NCI-H2227 treated with DMSO at 0.1 percent for 48 hours (cell line): ENCODE measurements at places on chromosomes 12 and 14.
A peak's percentile ranks its signal among the peaks of the same experiment; 100 is the strongest.

GRCh38 chr12:42235426-42235825, 2.6 kb downstream of the YAF2 start:
- DNase-seq = no peak

- DNase-seq = no peak
These were observed 1.9 kb downstream of the TOGARAM1 start for GRCh38 chr14:44963775-44964380.

GRCh38 chr12:105083551-105084105, 630 bp downstream of the ALDH1L2 start:
- peak; percentile 60 for DNase-seq

DNA sequence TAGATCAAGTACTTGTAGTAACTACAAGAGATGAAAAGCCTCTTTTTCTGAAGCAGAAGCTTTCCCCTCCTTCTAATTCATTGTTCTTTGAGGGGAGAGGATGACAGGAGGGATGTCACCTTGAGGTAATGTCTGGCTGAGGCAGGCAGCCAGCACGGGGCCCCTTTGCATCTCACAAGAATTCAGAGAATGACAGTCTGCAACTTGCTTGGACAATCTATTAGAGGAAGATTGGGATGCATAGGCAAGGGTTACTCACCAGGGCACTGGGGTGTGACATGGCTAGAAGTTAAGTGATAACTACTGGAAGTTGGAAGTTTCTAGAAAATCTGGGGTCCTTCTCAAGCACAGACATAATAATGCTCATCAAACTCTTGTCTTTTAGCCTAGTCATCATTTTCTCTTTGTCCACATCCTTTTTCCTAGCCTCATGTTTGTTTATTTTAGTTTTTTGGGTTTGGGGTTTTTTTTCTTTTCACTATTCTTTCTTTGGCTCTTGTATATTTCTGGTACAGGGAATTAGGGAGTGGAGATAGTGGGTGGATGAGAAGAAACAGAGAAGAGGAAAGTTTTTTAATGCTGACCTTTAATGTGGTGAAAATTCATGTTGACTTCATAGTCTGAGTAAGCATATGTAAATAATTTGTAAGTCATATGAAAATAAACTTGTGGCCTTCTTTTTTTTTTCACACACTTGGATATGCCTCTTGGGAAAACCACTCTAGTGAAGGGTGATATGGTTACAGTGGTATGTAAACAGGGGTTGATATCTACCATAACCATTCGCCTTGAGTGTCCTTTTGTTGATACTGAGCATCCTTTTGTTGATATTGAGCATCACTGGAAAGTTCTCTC, 55.1 kb downstream of the TTLL5 start:
- DNase-seq = no peak

DNA sequence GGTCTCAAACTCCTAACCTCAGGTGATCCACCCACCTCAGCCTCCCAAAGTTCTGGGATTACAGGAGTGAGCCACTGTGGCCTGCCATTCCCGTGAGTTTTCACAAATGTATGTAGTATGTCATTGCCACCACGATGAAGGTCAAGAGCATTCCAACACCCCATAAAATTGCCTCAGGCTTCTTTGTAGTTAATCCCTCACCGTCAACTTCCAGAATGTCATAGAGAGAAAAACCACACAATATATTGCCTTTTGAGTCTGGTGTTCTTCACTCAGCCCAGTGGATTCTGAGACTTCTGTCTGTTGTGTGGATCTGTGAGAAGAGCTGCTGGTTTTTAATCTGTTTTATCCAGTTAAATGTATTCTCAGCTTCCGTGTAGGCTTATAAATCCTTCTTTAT, 12.6 kb upstream of the CFAP251 start:
- DNase-seq = no peak

GRCh38 chr12:27344760-27345159, 12.1 kb downstream of the BMAL2 start:
- DNase-seq = no peak

GRCh38 chr14:80211153-80212022, at the start of gene DIO2:
Gene DIO2, minus strand, starts transcription at chr14:80211504. Its CDS starts 32 bp downstream, at chr14:80211472.
- no peak for DNase-seq

DNA sequence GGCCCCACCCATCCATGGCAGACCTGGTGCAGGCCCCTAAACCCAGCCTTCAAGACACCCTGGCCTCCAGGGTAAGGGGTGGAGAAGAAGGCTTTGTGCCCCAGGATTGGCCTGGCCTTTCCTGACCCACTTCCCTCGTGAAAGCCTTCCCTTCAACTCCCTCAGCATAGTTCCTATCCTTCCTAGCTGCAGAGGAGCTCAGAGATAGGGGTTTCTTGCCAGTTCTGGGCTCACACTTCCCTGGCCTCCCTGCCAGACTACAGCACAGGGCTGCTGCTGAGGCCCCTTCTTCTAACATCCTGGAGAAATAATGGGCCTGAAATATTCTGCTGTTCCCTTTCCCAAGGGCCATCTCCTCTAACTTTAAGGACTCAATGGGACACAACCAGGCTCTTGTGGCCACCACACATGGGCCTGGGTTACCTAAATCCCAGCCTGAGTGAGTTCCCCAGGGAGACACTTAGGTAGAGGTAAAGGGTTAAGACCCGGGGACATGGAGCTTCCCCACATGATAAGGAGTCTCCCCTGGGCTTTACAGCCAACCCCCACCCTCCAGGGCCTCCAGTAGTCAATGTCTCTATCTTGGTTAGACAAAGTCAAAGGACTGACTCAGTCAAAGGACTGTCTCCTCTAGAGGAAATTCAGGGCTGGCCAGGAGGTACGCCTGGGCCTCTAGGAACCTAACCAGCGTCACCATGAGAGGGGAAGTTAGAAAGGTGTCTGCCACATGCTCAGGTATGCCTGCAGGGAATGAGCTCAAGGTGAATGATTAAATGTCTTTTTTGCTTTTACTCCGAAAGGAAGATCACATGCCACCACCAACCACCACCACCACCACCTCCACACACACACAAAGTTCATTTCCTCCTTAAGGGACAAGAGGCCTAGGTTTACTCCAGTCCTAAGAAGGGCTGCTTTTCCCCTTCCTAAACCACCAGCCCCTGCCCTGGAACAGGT, 7.1 kb downstream of the ZFP36L1 start:
- DNase-seq = no peak

DNA sequence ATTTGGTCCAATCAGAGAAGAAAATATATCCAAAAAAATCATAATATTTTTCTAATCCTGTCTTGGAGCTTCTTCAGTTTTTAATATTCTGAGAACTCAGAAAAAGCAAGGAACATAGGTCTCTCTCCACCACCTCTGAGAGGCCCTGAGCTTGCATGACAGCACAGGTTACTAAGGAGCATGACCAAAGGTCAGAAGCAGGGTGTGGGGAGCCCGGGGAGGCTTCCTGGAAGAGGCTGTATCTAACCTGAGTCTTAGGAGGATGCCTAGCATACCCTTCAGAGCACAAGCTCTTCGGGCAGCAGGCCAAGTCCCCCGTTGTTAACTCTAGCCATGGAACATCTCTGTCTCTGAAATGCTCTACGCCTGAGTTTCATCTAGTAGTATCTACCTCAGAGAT, 15.7 kb upstream of the STON2 start:
- no peak for DNase-seq

DNA sequence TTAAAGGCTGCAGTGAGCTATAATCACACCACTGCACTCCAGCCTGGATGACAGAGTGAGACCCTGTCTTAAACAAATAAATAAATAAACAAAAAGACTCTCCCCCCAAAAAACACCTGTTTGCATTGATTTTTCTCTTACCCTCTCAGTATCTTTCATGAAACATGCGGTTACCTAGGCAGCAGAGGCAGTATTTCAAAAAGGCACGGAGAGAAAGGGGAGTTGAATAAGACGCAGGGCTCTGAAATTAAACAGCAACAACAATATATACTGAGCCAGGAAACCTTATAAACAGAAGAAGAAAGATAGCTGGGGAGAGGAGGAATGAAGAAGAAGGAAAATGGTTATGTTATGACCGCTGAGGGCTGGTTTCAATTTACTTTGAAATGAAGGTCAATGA, 277.6 kb downstream of the BTG1 start:
- DNase-seq = no peak

DNA sequence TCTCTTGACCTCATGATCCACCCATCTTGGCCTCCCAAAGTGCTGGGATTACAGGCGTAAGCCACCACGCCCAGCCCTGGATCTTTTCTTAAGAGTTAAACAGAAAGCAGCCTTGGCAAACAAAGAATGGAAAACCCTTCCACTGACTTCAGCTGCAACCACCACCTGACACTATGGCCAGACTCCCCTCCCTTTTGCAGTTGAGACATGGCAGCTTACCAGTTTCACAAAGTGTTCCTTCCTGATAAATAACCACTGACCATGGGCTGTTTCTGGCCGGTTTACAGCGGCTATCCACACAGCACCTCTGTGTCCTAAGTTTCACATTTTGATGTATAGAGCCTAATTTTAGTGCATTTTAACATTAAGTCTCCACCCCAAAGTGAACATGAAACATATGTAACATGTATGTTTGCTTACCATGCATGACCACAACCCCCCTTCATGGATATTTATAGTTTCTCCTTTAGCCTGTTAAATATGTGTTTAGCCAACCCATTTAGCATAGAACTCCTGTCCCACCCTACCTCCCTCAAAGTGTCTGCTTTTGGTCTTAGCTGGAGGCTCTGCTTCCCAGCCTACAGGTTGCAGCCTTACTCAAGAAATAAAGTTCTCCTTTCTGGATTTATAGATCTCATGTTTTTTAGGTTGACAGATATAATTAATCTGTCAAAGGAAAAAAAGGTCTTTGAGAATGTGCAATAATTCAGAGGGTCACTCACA, 32.7 kb upstream of the RAB21 start:
- no peak for DNase-seq

GRCh38 chr14:88835661-88836060, 11.2 kb downstream of the TTC8 start:
- no peak for DNase-seq

DNA sequence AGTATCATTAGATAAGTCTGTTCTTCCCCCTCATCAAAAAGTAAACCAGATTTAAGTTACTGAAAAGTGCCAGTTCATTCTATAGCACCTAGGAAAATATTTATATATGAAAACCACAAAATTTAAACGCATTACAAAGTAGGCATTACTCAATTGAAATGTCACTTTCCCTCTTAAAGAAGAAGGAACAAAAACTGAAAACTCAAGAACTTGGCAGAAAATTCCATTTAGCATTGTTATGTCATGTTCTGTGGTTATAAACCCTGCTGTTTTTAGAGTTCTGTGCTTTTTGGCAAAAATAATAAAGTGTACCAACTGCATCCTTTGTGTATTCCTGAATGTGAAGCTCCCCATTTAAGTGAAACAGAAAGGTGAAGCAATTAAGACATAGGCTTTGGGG, 3.6 kb downstream of the FGD4 start:
- DNase-seq = no peak

GRCh38 chr14:104389326-104390220, 190.0 kb upstream of the C14orf180 start:
- no peak for DNase-seq

DNA sequence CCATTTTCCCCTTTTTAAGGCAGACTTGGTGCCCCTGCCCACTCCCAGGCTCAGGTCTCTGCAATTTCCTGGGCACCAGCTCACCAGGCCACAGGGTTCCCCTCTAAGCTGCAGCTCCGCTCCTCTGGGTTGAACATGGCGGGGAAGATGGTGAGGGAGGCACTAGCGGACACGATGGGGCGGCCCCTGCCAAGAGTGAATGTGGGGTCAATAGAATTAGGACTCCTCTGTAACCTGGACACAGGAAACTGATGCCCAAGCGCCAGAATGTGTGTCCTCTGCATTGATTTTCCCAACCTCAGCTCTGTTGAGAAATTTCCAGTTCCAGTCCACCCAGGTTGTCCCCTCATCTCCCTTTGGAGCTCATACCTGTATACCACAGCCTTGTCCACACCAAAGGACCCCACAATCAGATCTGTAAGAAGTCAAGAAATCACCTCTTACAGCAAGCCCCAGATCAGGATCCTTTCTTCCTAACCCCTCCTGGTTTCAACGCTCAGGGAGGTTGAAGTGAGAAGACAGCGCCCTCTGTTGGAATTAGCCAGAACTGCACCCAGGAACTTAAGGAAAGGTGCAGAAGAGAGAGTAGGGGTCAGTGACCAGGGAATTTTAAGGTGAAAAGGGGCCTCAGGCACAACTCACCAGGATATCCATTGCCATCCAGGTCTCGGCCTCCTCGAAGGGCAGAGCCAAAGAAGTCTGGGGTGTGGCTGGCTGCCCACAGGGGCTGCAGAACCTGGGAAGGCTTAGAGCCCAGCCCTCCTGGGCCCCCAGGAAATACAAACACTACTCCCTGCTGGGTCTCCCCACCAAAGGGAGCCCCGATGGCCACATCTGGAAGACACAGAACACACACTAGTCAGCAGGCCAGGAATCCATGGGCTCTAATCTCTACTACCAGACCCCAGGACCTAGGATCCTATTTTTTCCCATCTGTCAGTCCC, 14.7 kb downstream of the ITGA5 start:
- DNase-seq = no peak

DNA sequence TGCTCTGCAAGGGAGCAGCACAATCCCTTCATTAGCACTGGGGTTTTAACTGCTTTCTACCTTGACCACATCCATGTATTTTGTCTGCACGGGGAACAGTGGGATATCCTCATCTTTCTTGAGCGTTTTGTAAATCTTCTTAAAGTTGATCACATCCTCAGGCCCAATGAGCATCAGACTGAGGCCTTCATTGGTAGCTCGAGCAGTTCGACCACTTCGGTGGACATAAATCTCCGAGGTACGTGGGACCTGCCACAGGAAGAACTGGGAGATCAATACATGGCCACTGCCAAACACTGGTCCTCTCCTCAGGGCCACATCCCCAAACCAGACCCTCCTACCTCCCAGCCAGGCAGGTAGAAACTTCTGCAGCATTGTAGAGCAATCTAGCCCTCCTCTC, 26.1 kb downstream of the DDX24 start:
- no peak for DNase-seq

DNA sequence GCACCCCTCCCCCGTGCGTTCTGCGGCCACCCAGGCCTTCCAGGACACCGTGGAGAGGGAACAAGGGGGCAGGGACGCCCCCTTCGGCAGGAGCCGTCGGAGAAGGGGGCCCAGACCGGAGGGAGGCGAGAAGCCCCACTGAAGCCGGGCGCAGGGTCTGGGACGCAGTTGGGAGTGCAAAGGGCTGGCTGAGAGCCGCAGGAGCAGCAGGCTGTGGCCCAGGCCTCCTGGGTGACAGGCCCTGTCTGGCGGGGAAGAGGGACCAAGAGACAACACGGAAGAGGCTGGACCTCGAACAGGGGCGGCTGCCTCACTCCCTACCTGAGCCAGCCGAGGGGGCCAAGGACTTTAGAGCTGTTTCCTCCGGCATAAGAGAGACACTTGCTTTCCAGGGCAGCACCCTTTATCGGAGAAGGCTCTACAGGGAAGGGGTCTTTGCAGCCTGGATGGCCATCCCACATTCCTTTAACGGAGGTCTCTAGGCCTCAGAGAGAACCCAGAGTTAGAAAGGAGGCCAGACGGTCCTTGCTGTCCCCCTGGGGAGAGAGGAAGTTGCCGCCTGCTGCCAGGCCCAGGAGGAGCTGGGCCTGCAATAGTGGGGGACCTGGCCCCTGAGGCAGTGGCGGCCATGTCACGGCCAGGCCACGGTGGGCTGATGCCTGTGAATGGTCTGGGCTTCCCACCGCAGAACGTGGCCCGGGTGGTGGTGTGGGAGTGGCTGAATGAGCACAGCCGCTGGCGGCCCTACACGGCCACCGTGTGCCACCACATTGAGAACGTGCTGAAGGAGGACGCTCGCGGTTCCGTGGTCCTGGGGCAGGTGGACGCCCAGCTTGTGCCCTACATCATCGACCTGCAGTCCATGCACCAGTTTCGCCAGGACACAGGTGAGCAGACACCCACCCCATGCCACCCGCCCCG, 1.3 kb downstream of the DTX1 start:
- DNase-seq = no peak
